ENCODE measurements at places on chromosomes 16 and 17. TPM values are rescaled to one million over a fixed set of nuclear protein-coding genes. Genes with fewer than 3 reads are reported as not detected.
A peak's percentile ranks its signal among the peaks of the same experiment; 100 is the strongest.

The IRX5 gene
- total RNA-seq = 0.40 TPM

DNA sequence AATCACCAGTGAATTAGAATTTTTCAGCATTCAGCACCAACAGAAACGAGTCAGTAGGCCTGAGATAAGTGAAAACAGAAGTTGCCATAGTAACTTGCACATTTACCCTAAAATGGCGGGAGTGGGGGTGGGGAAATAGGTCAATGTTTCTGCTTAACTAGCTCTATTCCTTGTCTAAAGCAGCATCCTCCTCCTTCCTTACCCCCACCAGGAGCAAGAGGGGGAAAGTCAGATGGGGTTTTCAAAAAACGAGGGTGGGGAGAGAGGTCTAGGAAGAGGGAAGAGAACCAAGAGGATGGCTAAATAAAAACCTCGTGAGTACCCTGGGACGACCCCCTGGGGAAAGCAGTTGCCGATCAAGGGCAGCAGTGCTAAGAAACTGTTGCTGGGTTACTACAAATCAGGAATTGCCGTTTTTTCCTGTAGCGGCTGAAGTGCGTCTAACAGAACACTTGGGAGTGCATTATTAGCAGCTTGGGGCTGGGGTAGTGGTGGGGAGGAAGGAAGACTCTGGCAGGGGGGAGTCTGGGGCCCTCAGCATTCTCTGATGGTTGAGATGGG, 34.4 kb upstream of the MNT start:
- H3K27me3 ChIP-seq = no peaks in the 10 kb centered on the region
- DNase-seq = no peak
- H3K27ac ChIP-seq = no peak overlapping the region
- H3K36me3 ChIP-seq = no peaks in the 10 kb centered on the region

- no peaks in the 10 kb centered on the region for H3K27me3 ChIP-seq
- no peak for DNase-seq
- no peak overlapping the region for H3K27ac ChIP-seq
- peaks cover 5% of the 10 kb centered on the region for H3K4me1 ChIP-seq
- H3K36me3 ChIP-seq = no peaks in the 10 kb centered on the region
These were observed 1.1 kb downstream of the C16orf74 start for GRCh38 chr16:85749771-85750145.

DNA sequence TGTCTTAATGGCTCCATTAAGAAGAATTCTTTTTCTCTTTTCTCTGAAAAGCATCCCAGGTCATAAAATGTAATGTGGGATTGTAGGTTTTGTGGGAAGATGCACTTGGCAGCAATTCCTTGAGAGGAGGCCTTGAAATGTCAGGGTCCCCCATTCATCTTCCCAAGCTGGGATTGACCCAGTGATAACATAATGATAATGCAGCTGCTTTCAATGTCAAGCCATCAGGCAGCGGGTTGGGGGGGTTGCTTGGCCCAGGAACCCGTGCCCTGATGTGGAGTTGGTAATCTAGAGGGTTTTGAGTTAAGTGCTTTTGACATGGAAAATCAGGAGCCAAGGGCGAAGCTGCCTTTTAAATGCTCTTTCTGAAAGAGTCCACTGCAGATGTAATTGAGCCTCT, 484.0 kb downstream of the WWOX start:
- H3K4me1 ChIP-seq = peaks cover 1% of the 10 kb centered on the region
- no peaks in the 10 kb centered on the region for H3K36me3 ChIP-seq
- no peak overlapping the region for H3K27ac ChIP-seq
- H3K4me3 ChIP-seq = no peak overlapping the region
- H3K27me3 ChIP-seq = no peaks in the 10 kb centered on the region

DNA sequence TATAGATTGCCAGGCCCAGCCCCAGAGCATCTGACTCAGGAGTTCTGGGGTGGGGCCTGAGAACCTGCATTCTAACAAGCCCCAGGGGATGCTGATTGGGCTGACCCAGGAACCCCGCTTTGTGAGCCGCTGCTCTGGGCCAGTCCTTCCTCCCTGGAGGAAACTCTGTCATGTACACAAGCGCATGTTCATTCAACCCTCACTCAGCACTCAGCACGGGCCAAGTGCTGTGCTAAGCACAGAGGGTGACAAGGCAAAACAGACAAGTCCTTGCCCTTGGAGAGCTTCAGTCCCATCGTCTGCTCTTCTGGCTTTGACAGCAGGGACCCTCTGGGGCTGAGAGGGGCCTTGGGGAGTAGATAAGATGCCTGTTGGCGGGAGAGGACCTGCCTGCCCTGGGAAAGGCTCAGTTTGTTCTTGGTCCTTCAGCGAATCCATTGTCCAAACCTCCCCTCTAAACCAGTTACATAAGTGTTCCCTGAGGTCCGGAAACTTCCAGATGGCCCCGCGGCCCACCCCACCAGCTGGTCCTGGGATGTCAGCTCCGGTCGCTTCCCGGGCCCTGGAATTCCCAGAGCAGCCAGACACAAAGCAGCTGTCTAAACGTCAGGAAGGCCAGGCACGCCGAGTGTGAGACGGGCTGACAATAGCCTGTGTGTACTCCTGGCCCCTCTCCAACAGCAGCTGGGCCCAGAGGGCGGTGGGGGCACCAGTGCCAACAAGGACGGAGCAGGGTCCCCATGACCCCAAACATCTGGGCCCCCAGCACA, 88.8 kb downstream of the ZDHHC7 start:
- peak overlapping the region; percentile 65 for H3K27ac ChIP-seq
- no peak overlapping the region for H3K4me3 ChIP-seq
- peaks cover 26% of the 10 kb centered on the region for H3K4me1 ChIP-seq
- no peaks in the 10 kb centered on the region for H3K27me3 ChIP-seq

GRCh38 chr17:61209525-61209924, 190.1 kb upstream of the TBX2 start:
- no peaks in the 10 kb centered on the region for H3K36me3 ChIP-seq
- no peaks in the 10 kb centered on the region for H3K27me3 ChIP-seq
- H3K4me1 ChIP-seq = peaks cover 15% of the 10 kb centered on the region

- DNase-seq = no peak
- no peak overlapping the region for H3K4me3 ChIP-seq
- no peaks in the 10 kb centered on the region for H3K27me3 ChIP-seq
- H3K4me1 ChIP-seq = no peaks in the 10 kb centered on the region
- H3K27ac ChIP-seq = no peak overlapping the region
These were observed 434.5 kb upstream of the GOT2 start for GRCh38 chr16:59168461-59169114.

GRCh38 chr16:2663553-2664546, 18.5 kb upstream of the KCTD5 start:
- no peaks in the 10 kb centered on the region for H3K36me3 ChIP-seq
- H3K27me3 ChIP-seq = no peaks in the 10 kb centered on the region
- DNase-seq = peak; percentile 54
- peaks cover 5% of the 10 kb centered on the region for H3K4me1 ChIP-seq
- peak overlapping the region; percentile 16 for H3K27ac ChIP-seq

DNA sequence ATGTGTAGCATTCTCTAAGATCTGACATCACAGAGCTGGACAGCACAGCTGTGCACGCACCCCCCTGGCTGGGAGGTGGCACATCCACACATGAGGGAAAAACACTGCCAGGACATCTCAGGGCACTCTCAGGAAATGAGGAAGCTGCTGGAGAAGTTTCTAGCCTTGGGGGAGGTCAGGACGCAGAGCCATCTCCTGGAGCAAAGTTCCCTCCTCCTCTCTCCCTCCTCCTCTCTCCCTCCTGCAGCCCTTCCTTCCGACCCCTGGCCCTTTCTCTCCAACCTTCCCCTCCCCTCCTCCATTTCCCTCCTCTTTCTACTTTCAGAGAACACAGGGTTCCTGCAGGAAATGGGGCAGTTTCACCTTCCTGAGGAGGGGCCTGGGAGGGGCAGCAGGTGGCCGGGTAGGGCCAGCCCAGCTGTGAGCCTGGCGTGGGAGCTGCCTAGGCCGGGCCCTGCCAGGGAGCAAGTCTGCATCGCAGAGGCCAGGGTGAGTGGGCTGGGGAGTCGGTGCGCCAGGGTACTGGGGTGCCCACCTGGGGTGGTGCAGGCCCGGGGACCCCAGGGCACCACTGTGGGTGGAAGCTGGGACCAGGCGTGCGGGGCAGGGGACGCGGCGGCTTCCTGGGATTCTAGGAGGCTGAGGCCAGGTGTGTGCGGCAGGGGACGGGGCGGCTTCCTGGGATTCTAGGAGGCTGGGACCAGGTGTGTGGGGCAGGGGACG, at the start of gene DPEP1:
Gene DPEP1 (plus strand): TSS at position 412 of the 723 bp plus-strand sequence. CDS start 16,769 bp downstream, outside the sequence.
- no peak within 1 kb of the TSS for H3K4me3 ChIP-seq
- no peak for DNase-seq
- no peaks in the 10 kb centered on the region for H3K4me1 ChIP-seq
- no peaks in the 10 kb centered on the region for H3K36me3 ChIP-seq

Data from ovary (tissue), 10 donors.